ENCODE measurements at places on chromosomes 5 and 9.

- no peak for DNase-seq
Observed at GRCh38 chr5:157511651-157512644, 51.9 kb downstream of the NIPAL4 start.

DNA sequence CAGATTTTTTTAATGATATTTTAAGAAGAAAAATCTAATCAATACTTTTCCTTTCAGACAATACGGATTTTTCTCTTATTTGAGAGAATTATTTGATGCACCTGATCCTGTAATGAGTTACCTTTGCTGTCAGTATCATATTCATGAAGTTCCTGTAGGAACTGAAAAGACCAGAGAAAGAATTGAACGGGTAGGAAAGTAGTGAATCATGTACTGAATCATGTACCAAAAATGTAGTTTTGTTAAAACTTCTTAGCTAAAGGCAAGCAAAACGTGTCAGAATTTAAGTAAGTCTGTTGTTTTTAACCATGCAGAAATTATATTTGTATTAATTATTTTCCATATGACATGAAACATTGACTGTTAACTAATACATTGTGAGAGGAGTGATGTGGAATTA lies 56.6 kb downstream of the SMC5 start:
- no peak for DNase-seq

- no peak for DNase-seq
Observed at GRCh38 chr5:149254506-149254905, 17.2 kb upstream of the AFAP1L1 start.

DNA sequence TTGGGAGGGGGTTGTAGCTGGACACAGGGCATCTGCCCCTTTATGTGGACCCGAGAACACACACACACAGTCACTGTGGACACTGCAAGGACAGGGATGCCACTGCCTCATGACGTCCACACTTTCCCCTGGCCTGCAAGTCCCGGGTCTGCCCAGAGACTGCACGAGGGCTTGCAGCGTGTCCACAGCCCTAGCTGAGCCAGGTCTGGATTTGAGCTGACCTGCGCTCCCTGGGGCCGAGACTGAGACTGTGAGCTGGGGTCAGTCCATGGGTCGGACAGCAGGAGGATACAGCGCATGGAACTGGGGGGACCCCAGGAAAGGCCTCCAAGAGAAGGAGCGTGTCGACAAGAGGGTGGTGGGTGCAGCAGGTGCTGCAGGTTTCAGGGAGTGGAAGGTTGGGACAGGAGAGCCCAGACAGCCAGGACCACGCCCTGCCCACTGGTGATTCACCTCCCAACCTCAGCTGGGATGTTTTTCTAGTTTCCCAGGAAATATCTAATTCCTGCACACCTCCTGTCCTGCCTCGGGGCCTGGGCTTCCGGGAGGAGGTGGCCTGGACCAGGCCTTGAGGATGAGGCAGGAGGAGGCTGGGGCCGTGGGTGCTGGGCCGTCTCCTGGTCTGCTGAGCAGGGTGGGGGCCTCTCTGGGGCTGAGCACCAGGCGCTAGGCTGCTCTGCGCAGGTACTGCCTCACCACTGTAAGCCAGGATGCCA lies 806 bp upstream of the RNF224 start:
- no peak for DNase-seq

DNA sequence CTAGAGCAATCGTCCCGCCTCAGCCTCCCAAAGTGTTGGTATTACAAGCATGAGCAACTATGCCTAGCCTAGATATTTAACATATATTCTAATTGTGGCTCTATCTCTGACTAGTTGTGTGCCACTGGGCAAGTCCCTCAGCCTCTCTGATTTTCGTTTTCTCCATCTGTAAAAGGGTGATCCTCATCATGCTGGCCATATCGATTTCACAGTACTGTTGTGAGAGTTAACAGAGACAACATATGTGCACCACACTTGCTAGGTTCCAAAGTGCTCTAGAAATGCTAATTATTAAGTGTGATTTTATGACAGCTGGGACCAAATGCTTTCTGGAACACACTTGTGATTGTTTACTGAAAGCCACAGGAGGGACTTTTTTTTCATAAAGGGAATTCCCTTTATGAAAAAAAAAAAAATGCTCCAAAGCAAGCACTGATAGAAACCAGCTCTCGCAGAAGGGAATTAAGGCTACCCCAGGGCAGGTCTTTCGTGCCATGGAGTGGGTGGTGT lies 78.5 kb upstream of the EPB41L4B start:
- DNase-seq, result no peak

- no peak for DNase-seq
Observed at GRCh38 chr9:135035781-135036760, 51.4 kb upstream of the OLFM1 start.

DNA sequence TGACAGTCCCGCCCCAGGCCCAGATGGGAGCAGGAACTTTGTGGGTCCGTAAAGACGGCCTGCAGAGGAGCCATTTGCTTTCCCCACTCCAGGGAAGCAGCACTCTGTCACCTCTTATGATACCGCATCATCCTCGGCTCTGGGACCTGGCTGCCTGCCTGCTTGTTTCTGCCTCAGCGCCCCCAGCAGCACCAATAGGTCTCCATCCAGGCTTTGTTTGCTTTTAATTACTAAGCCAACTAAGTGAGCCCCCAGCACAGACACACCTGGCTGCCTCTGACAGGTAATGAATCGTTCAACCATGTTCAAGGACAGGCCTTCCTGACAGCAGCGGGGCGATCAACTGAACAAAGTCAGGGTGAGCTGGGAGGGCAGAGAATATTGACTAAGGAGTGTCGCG lies 141.4 kb downstream of the C5orf15 start:
- no peak for DNase-seq

GRCh38 chr5:7763621-7764072 lies 87.3 kb downstream of the CFAP90 start:
- DNase-seq, result no peak

GRCh38 chr9:35396560-35397215 lies 93.2 kb upstream of the RUSC2 start:
- DNase-seq, result no peak

- no peak for DNase-seq
Observed at GRCh38 chr9:35948451-35948850, 9.5 kb downstream of the OR2S2 start.

GRCh38 chr5:171946000-171946781 lies 60.2 kb downstream of the FBXW11 start:
- DNase-seq, result no peak

DNA sequence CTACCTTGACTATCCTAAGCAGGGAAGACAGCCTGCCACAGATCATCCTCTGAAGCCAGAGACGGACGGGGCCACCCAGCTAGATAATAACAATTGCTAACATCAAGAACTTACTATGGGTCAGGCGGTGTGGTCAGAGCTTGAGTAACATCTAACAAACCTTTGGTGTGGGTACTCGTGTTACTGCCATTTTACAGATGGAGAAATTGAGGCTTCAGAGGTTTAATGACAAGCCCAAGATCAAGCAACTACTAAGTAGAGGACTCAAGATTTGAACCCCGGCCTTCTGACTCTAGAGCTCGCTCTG lies 16.7 kb upstream of the ARSI start:
- no peak for DNase-seq

DNA sequence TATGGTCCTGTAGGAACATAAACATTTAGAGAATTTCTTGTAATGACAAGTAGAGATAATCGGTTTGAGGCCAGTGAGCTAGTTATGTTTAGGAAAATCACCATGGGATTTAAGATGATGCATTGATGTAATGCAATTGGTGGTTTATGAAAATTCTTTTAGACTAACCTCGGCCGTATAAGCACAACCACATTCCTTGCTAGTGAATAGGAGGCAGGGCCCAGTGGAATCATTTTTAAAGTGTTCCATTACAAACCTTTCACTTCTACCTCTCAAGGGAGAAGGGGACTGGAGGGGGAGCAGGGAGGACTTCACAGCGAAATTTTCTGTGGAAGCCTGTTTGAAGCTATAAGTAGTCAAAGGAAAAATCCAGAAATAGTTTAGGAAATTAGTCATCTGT lies 71.8 kb upstream of the NFIL3 start:
- DNase-seq, result no peak

DNA sequence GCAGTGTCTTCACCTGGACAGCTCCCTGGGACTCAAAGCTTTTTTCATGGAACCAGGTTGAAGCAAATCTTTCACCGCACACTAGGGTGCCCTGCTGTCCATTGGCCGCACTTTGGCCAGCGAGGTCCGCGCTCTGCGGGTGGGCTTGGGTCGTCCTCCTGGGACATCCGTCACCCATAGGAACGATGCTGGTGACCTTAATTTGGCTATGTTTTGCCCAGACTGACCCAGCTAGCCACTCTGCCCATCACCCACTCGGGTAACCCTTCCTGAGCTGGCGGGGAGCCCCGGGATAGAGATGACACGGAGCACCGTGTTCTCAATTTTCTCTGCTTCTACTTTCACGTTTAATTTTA lies 25.9 kb downstream of the ZDHHC11B start:
- DNase-seq, result no peak

DNA sequence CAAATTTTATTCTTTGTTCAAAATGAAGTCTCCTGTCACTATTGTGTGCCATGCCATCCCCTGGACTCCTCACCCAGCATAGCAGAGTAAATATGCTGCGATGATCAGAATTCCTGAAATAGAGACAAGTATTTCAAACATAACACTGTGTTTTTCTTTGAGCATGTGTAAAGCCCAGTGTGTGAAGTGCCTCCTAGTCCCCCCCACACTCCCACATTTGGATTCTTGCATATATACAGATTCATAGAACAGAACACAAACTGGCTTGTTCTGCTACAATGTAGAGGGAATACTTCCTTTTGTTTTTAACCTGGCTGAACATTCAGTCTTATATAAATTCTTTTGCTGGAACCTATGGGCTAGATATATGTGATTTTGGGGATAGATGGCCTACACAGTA lies 84.9 kb downstream of the NUDT12 start:
- no peak for DNase-seq

GRCh38 chr9:35793461-35793860 lies 2.1 kb downstream of the NPR2 start:
- no peak for DNase-seq

- DNase-seq, result peak; percentile 18
Observed at GRCh38 chr5:170273968-170274710, 23.4 kb downstream of the LCP2 start.

GRCh38 chr5:77087484-77088261 lies 588 bp upstream of the ZBED3 start:
- DNase-seq, result no peak

DNA sequence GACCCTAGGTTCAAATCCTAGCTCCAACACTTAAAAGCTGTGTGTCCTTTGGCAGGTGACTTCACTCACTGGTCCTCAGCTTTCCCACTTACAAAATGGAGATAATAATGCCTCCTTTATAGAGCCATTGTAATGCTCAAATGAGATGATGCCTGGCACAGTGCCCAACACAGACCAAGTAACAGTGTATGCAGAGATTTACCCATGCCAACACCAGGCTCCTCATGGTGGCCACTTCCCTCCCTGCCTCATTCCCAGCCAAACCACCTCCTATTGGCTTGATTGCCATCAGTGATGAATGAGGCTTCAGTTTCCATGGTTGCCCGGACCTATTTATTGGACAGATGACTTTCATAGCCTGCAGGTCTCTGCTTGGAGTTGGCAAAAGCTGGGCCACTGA lies 469.4 kb downstream of the CDK5RAP2 start:
- no peak for DNase-seq

GRCh38 chr5:172583931-172584511 lies 57.0 kb upstream of the NEURL1B start:
- DNase-seq, result no peak

GRCh38 chr9:82354279-82354659 lies 365.7 kb downstream of the SPATA31D1 start:
- DNase-seq, result no peak

DNA sequence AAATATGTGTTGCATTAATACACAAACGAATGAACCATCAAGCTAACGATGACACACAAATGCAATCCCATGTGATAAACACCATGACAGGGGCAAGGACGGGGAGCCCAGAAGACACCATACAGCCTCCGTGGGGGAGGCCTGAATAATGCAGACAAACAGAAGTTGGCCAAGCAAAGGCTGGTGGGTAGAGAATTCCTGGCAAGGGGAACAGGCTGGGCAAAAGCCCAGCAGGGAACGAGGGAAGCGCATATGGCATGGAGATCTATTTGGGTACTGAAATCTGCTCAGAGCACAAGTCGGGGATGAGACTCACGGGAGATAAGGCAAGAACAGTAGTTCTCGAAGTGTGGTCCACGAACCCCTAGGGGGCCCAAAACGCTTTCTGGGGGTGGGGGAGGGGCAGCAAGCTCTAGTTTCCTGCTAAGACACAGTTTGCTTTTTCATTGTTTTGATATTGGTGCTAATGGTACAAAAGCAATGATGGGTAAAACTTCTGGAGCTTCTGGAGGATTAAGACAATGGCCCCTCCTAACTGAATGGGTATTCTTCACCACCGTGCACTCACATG lies 42.9 kb upstream of the FBXW11 start:
- no peak for DNase-seq

GRCh38 chr5:61052882-61053281 lies 107.9 kb downstream of the NDUFAF2 start:
- no peak for DNase-seq

DNA sequence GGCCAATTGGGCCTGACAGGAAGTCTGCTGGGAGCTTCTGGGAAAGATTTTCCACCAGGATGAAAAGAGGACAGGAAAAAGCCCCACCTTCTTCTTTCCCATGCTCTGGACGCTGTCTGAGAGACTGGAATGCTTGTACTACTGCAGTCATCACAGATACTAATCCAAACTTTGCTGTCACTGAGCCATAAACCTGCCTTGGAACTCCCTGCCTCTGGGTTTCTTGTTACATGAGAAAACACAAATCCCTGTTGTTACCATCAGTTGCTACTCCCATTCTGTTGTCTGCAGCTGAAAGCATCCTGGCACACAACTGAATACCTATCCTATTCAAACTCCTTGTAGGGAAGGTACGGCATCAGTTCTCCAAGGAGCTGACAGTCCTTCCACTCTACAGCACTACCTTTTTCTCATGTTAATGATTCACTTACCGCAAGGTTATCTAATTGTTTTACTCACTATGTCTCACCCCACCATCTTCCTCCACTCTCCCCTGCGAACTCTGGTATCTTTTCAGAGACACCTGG lies 167.5 kb downstream of the CDK5RAP2 start:
- DNase-seq, result no peak

DNA sequence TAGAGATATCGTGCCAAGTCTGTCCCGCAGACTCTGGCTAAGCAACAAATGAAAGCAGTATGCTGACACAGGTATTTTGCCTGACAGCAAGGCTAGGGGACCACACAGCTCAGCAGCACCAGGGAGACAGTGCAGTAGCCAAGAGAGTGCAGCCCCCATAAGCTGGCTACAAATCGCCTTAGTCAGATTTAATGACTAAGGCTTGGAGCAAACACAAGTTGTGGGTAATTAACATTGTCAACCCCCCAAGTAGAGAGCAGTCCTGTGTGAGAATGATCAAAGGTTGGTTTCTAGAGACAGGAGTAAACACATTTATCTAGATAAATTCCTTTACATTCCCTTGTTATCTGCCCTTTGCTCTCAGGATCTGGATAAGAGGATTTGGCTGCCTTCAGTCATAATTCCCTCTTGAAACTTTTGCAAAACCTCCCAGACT lies 1434.5 kb upstream of the CDH6 start:
- no peak for DNase-seq

- DNase-seq, result no peak
Observed at GRCh38 chr5:15737871-15738664, 238.1 kb downstream of the FBXL7 start.

Measured in NAMALWA (cell line).